Muscle of leg (tissue), 16 donors: ENCODE measurements at places on chromosomes 1 and 21. TPM values are rescaled to one million over a fixed set of nuclear protein-coding genes. Genes with fewer than 3 reads are reported as not detected.

The MYOG gene
- 480 TPM for total RNA-seq

The CCDC30 gene
- 1.7 TPM for total RNA-seq

The TFB2M gene
- total RNA-seq = 10.0 TPM

The REN gene
- not detected for total RNA-seq

The SFN gene
- 0.18 TPM for total RNA-seq

The CFAP74 gene
- not detected for total RNA-seq

GRCh38 chr1:161176468-161177111, 717 bp downstream of the B4GALT3 start:
- DNase-seq = no peak
- peak overlapping the region; percentile 85 for H3K27ac ChIP-seq
- no peaks in the 10 kb centered on the region for H3K27me3 ChIP-seq

DNA sequence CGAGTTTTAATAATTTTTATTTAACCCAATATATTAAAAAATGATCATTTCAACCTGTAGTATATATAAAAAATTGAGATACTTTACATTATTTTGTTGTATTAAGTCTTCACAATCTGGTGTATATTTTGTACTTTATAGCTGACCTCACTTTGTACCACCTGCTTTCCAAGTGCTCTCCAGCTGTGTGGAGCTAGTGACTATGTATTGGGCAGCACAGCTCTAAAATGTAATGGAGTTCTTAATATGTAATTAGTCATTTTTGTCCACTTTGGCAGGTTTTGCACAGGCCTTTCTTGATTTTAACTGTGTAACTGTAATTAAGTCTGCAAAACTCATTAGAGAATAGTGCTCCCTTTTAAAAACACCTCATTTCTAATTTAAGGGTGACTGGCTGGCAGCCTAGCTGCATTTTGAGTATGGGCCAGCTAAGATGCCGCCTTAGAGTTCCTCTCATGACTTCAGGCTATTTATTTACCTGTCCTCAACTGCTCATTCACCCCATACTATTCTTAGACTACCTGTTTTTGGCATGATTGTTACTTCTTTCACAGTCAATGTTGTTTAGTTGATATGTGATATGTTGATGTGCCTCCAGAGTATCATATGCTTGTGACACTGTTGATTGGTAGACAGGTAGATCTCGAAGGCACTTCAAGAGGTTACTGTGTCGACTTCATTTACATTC, 43.2 kb downstream of the ZYG11B start:
- H3K36me3 ChIP-seq = peaks cover 22% of the 10 kb centered on the region
- no peaks in the 10 kb centered on the region for H3K4me1 ChIP-seq

DNA sequence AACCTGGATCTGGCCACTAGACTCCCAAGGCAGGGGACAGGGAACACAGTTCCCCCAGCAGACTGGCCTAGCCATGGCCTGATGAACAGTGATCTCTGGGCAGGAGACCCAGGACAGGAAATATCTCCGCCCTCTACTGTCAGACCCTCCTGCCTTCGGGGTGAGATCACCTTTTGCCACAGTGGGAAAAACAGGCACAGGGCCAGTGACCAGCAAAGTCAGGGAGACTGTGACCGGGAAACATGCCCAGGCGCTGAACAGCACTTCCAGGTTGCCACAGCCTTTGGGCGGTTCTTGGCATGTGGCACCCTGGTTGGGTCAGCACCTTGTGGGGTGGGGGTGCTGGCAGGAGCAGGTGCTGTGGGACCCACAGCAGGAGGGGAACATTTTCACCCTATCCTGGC, 8.9 kb upstream of the ZNF669 start:
- peak; percentile 10 for DNase-seq
- no peak overlapping the region for H3K27ac ChIP-seq
- H3K27me3 ChIP-seq = peaks cover 6% of the 10 kb centered on the region
- peaks cover 13% of the 10 kb centered on the region for H3K4me1 ChIP-seq
- no peak overlapping the region for H3K4me3 ChIP-seq

DNA sequence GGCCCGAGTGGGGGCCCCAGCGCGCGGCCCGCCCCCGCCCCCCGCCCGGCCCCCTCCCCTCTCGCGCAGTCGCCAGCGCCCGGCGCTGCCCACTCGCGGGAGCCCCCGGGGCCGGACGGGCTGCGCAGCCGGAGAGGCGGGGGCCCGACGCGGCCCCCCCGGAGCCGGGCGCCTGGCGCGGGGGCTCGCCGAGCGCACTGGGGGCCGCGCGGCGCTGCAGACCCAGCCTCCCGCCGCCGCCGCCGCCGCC, 146 bp upstream of the ZNF362 start:
- DNase-seq = no peak
- peaks cover 28% of the 10 kb centered on the region for H3K4me1 ChIP-seq
- H3K27me3 ChIP-seq = peaks cover 3% of the 10 kb centered on the region
- H3K4me3 ChIP-seq = no peak overlapping the region
- H3K36me3 ChIP-seq = peaks cover 4% of the 10 kb centered on the region
- no peak overlapping the region for H3K27ac ChIP-seq

- peak overlapping the region; percentile 100 for H3K27ac ChIP-seq
- H3K36me3 ChIP-seq = peaks cover 7% of the 10 kb centered on the region
- peak overlapping the region; percentile 78 for H3K4me3 ChIP-seq
- peaks cover 9% of the 10 kb centered on the region for H3K4me1 ChIP-seq
- no peaks in the 10 kb centered on the region for H3K27me3 ChIP-seq
- DNase-seq = peak; percentile 76
Observed at GRCh38 chr1:23960291-23961020, 828 bp downstream of the PNRC2 start.

- H3K27me3 ChIP-seq = no peaks in the 10 kb centered on the region
- no peak for DNase-seq
- H3K4me1 ChIP-seq = no peaks in the 10 kb centered on the region
- H3K4me3 ChIP-seq = no peak overlapping the region
- H3K36me3 ChIP-seq = no peaks in the 10 kb centered on the region
- no peak overlapping the region for H3K27ac ChIP-seq
Observed at GRCh38 chr21:18940791-18941190, 537.2 kb upstream of the TMPRSS15 start.

DNA sequence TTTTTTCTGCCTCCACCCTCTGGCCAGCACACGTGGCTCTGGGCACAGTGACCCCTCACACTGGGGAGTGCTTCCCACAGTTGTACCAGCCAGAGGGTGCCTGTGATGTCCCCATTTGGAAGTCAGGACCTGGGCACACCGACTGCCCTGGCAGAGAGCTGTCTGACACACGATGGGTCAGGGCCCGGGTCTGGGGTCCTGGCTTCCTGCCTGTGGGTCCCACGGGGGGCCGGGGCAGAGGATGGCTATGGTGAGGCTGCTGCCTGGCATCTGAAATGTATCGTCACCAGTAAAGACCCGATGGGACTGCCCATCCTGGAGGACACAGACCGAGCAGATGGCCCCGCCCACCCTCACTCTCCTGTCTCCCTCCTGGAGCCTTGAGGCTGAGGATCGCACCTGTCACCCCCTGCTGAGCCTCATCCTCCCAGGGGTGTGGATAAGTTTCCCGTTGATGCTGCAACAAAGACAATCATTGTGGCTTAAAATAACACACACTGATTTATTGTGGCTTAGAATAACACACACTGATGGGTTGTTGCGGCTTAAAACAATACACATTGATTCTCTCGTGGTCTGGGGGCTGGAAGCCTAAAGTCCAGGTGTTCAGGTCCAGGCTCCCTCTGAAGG, 88.8 kb upstream of the TTC34 start:
- H3K36me3 ChIP-seq = no peaks in the 10 kb centered on the region
- H3K27ac ChIP-seq = no peak overlapping the region
- no peaks in the 10 kb centered on the region for H3K4me1 ChIP-seq

- H3K27ac ChIP-seq = no peak overlapping the region
- H3K36me3 ChIP-seq = no peaks in the 10 kb centered on the region
- H3K4me1 ChIP-seq = peaks cover 2% of the 10 kb centered on the region
- no peaks in the 10 kb centered on the region for H3K27me3 ChIP-seq
- H3K4me3 ChIP-seq = no peak overlapping the region
Observed at GRCh38 chr1:69263921-69264391, 303.8 kb upstream of the LRRC7 start.

- peaks cover 5% of the 10 kb centered on the region for H3K4me1 ChIP-seq
- H3K4me3 ChIP-seq = no peak overlapping the region
Observed at GRCh38 chr1:162500805-162501204, 3.2 kb downstream of the UHMK1 start.

DNA sequence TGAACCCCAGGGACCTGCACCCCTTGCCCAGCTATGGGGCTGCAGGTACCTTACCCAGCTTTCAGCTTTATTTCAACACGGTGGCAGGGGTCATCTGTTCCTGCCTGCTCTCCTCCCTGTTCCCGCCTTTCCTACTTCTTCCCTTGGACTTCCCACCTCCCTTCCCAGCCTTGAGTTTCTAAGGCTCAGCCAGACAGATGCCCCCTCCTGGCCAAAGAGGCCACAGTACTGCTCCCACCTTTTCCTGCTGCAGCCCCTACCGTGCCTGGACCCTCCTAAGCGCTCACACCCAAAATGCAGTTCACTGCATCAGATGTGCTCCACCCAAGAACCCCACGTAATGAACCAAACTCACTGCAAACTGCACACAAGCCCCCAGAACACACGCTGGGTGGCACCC, 7.7 kb downstream of the NOC2L start:
- H3K27me3 ChIP-seq = no peaks in the 10 kb centered on the region
- DNase-seq = no peak
- no peak overlapping the region for H3K4me3 ChIP-seq
- H3K27ac ChIP-seq = no peak overlapping the region

DNA sequence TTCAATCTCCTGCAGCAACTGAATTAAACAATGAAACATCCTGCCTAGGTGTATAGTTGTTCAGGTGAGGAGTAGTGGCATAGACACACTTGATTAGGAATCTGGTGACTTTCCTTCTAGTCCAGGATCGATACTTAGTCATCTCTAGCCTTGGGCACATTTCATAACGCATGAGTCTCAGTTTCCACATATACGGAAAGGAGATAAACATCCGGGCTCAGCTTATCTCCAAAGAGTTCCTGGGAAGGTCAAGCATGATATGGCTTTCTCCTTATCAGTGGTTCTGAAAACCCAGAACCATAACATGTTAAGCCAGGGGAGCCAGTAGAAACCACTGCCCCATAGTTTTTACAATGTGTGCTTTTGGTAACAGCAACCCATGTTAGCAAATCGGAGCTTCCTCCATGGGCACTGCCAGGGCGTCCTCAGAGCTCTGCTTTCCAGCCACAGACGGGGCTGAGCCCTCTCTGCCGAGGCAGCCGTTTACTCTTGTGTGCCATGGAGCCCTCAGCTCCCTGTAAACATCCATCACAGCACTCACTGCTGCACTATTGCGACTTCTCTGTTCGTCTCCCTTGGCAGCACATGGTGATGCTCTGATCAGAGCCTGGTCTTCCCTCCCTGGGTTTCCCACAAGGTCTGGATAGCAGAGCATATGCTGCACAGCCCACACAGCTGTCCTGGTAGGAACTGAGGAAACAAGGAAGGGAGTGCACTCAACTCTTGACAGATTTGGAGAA, 34.6 kb downstream of the RUNX1 start:
- DNase-seq = no peak
- no peak overlapping the region for H3K4me3 ChIP-seq
- H3K36me3 ChIP-seq = no peaks in the 10 kb centered on the region
- H3K27ac ChIP-seq = no peak overlapping the region

DNA sequence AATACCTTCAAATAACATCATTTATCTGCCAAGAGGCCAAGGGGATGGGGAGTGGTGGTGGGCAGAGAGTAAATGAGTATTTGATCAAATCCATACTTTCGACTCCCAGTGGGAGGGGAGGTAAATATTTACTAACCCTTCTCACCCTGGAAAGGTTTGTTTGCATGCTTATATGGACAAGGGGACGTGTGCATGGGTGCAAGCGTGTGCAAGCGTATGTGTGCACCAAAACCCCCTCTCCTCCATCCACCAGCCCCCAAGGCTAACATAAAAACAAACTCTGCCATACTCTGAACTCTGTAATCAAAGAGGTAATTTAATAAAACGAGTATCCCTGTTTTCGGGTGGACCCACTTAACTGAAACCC, 58.0 kb downstream of the SYF2 start:
- DNase-seq = no peak
- H3K4me3 ChIP-seq = no peak overlapping the region
- no peaks in the 10 kb centered on the region for H3K4me1 ChIP-seq
- no peaks in the 10 kb centered on the region for H3K36me3 ChIP-seq

- no peaks in the 10 kb centered on the region for H3K36me3 ChIP-seq
- H3K27ac ChIP-seq = peak overlapping the region; percentile 62
- peaks cover 36% of the 10 kb centered on the region for H3K4me1 ChIP-seq
Observed at GRCh38 chr21:39022863-39023693, 160.2 kb downstream of the PSMG1 start.

DNA sequence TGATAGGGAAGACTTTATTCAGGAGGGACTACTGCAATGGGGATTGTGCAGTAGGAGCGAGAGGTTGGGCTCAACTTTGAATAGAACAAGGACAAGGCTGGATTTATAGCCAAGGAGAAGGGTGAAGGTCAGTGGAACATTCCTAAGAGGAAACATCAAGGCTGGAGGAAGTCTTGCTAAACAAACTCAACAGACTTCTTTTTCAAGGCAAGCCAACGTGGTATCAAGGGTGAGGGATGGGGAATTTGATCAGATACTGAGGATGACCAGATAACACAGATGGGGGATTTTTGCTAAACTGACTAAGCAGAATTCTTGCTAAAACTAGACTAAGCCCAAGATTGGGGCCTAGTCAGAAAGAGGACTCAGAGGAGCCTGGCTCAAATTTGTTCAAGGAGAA, 107.3 kb downstream of the DUSP10 start:
- no peaks in the 10 kb centered on the region for H3K36me3 ChIP-seq
- H3K4me1 ChIP-seq = peaks cover 9% of the 10 kb centered on the region
- H3K27me3 ChIP-seq = no peaks in the 10 kb centered on the region
- H3K27ac ChIP-seq = no peak overlapping the region

- DNase-seq = peak; percentile 57
- peaks cover 12% of the 10 kb centered on the region for H3K36me3 ChIP-seq
- peak overlapping the region; percentile 43 for H3K27ac ChIP-seq
- no peaks in the 10 kb centered on the region for H3K27me3 ChIP-seq
Observed at GRCh38 chr1:93353286-93353685, 7.6 kb downstream of the DR1 start.

- peaks cover 5% of the 10 kb centered on the region for H3K4me1 ChIP-seq
- DNase-seq = peak; percentile 86
- peak overlapping the region; percentile 70 for H3K27ac ChIP-seq
- no peak overlapping the region for H3K4me3 ChIP-seq
- H3K36me3 ChIP-seq = no peaks in the 10 kb centered on the region
- no peaks in the 10 kb centered on the region for H3K27me3 ChIP-seq
Observed at GRCh38 chr1:33410091-33410701, 20.7 kb downstream of the PHC2 start.

- H3K27ac ChIP-seq = no peak overlapping the region
- H3K4me3 ChIP-seq = no peak overlapping the region
- peaks cover 31% of the 10 kb centered on the region for H3K27me3 ChIP-seq
- H3K36me3 ChIP-seq = no peaks in the 10 kb centered on the region
Observed at GRCh38 chr1:203216274-203217138, 13.0 kb downstream of the CHIT1 start.

DNA sequence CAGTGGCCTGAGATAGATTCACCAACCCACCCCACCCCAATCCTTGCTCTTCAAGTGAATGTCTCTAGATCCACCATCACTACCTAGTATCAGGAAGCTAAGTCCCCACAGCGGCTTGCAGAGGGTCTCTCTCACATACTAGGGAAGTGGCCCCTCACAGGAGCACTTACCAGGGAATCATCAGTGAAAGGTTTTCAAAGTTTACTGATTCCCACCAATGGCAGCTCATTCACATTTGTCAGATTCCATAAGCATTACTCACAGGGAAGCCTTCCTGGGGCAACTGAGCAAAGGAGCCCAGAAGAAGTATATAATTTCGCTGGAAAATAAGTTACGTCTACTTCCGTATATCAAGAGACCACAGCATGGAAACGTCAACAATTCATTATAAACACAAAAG, 120.8 kb downstream of the GREM2 start:
- no peaks in the 10 kb centered on the region for H3K4me1 ChIP-seq
- no peak overlapping the region for H3K27ac ChIP-seq
- H3K36me3 ChIP-seq = no peaks in the 10 kb centered on the region

- no peaks in the 10 kb centered on the region for H3K36me3 ChIP-seq
- no peaks in the 10 kb centered on the region for H3K4me1 ChIP-seq
- no peaks in the 10 kb centered on the region for H3K27me3 ChIP-seq
- H3K27ac ChIP-seq = no peak overlapping the region
- DNase-seq = no peak
- H3K4me3 ChIP-seq = no peak overlapping the region
Observed at GRCh38 chr1:224521904-224522734, 87.5 kb upstream of the WDR26 start.
